Trophoblast cell (in vitro differentiated cells and primary cell): ENCODE measurements at places on chromosomes 5 and 9.
A peak's percentile ranks its signal among the peaks of the same experiment; 100 is the strongest.

- DNase-seq: no peak
Measured at GRCh38 chr9:137501457-137501856, 42.3 kb upstream of the NSMF start.

DNA sequence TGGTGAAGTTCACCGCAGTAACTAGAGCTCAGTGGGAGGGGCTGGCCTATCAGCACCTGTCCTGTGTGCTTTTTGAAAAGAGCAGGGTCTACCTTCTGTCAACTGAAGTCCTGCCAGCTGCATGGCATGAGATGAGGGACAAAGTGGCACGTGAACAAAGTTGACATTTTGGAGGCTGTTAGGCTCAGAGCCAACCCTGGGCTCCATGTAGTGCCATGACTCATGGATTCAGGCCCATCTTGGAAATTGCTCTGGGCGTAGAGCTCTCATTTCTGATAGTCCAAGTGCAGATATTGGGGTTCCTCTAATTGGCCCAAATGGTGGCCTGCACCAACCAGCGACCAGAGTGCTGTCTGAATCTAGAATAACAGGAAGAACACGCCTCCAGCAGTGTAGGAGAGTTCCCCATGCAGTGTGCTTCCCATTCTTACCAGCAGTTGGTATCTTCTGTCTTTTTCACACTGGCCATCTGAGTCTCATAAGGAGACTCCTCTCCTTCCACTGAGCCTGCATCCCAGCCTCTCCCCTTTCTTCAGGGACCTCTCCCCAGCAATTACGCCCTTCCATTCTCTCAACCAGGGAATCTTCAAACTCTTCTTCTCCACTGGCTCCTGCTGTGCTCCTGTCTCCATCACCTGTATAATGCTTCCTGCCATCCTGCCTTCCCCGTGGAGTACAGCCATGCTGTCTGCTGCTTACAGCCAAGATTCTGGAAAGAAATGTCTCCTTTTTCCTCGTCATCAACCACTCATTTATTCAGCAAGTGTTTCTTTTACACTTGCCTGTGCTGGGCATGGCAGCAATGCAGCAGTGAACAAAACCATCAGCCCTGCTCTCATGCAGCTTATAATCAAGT, 30.4 kb downstream of the IRF1 start:
- no peak for DNase-seq

GRCh38 chr5:175252234-175252805, 191.7 kb downstream of the DRD1 start:
- DNase-seq: peak; percentile 76

GRCh38 chr5:6858419-6858818, 145.2 kb downstream of the TENT4A start:
- no peak for DNase-seq

DNA sequence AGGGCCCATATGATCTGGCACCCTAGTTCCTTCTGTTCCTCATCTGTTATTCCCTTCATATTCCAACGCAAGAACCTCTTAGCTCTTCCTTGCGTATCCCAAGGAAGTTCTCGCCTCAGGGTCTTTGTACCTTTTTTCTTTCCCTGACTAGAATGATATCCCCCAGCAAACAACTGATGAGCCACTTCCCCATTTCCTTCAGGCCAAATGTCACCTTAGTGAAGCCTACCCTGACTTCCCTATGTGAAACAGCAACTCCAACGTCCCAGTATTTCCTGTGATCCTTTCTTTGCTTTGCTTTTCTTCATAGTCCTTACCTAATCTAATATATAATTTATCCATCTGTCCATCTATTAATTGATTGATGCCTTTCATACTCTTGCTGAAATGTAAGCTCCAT, 47.9 kb downstream of the ERCC8 start:
- DNase-seq: no peak

DNA sequence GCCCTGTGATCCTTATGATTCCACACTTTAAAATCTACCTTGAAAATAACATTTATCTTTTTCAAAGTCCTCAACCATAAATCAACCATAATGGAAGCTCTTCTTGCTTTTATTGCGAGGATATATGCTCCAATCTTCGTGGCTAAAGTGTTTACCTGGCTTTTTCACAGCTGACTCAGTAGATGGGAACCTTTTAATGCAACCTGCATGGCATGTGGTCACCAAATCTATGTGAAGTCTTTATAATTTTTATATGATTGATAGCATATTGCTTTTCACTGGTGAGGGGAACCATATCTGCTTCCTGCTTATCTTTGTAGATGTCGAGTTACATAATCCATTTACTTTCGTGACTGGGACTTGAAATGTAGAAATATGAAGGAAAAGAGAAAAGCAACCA, 47.1 kb upstream of the TLX3 start:
- DNase-seq: no peak

DNA sequence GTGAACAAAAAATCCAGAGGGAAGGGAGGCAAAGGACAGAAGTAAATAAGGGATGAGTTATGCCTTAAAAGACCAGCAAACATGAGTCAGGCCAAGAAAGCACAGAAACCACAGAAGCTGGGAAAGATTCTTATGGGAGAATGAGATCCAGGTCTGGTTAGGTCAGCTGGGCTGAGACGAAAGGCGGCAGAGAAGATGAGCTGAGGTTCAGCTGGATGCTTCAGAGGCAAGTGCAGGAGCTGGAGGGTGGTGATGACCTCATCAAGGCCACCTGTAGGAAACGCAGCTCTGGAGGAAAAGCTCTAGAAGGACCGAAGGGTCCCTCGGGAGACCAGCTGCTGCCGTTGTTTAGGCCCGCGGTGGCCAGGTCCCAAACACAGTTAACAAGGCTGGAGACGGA, 152.0 kb downstream of the MYO10 start:
- DNase-seq: no peak

DNA sequence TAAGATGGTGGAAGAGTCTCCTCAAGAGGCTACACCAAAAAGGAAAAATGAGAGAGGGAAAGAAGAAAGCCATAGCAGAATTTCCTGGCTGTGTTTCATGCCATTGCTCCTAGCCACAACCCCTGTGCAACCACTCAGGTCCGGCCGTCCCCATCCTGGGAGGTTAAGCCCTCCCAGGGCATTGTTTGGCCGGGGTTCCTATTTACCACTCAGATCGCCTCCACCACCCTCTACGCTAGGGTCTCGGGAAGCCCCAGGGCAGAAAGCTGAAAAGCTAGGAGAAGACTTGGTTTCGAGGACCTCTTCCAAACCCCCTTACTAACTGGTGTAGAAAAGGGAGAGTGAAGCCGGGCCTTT, 715 bp downstream of the RC3H2 start:
- DNase-seq: peak; percentile 38

GRCh38 chr5:139955616-139956273, 87.4 kb downstream of the NRG2 start:
- DNase-seq: no peak

GRCh38 chr5:59799668-59800346, 93.7 kb downstream of the PDE4D start:
- DNase-seq: peak; percentile 35

DNA sequence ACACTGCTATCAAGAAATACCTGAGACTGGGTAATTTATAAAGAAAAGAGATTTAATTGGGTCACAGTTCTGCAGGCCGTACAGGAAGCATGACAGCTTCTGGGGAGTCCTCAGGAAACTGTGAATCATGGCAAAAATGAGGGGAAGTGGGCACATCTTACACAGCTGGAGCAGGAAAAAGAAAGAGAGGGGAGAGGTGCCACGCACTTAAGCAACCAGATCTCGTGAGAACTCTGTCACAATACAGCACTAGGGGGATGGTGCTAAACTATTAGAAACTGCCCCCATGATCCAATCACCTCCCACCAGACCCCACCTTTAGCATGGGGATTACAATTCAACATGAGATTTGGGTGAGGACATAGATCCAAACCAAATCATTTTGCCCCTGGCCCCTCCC, 105.5 kb upstream of the CPLX2 start:
- no peak for DNase-seq

GRCh38 chr9:75873712-75874111, 16.8 kb upstream of the PCSK5 start:
- DNase-seq: no peak

DNA sequence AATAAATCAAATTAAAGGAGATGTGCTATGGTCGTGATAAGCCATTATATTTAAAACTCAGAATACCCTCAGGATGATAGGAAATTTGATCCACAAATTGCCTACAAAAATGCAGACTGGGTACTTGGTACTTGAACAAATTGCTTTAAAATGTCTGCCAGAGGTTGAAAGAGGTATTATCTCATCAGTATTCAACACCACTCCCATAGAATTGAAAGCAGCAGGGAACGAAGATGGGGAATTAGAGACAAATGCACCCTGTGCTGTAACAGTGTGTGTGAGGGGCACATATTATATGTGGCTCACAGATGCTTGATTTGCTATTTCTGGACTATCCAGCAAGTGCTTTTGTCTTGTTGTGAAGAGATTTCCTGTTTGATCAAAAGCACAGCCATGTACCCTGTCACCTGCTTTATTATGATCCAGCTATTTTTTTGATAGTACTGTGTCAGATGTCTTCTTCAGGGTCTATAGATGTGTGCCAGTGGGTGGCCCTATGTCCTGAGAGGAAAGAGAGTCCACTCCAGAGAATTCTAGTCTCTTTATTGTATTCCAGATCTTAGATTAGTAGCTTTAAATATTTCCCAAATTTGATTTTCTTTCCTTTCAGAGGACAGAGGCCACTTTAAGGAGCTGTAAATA, 120.1 kb downstream of the XRCC4 start:
- no peak for DNase-seq

DNA sequence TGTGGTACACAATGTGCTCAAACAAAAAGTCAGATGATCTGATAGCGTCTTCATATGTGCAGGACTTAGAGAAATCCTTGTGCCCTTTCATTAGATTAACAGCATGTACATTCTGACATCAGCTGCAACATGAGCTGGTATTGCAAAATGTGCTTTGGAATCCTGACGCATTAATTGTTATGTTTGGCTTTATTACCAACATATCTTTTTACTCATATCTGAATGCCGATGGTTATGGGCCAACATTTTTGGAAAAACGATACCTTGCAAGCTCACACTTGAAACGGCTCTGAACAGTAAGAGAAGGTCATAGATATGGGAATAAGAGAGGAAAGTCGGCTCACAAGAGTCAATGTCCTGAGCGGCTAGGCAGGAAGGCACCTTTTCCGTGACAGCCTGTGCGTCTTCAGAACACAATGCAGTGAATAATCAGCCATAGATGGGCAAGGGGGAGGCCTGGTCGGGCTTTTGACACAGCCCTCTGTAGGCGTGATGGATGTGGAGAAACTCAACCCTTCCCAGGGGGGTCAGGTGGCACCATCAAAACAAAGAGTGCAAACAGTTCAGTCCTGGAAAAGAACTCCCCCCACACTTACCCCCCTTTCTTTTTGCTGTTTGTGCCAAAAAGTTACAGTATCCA, 36.4 kb upstream of the GAS1 start:
- DNase-seq: no peak

GRCh38 chr9:128109050-128109709, 18.3 kb downstream of the PTGES2 start:
- DNase-seq: no peak

GRCh38 chr5:1376981-1377380, 32.1 kb upstream of the CLPTM1L start:
- no peak for DNase-seq

- DNase-seq: no peak
Measured at GRCh38 chr9:86734771-86735170, 212.5 kb downstream of the GAS1 start.

DNA sequence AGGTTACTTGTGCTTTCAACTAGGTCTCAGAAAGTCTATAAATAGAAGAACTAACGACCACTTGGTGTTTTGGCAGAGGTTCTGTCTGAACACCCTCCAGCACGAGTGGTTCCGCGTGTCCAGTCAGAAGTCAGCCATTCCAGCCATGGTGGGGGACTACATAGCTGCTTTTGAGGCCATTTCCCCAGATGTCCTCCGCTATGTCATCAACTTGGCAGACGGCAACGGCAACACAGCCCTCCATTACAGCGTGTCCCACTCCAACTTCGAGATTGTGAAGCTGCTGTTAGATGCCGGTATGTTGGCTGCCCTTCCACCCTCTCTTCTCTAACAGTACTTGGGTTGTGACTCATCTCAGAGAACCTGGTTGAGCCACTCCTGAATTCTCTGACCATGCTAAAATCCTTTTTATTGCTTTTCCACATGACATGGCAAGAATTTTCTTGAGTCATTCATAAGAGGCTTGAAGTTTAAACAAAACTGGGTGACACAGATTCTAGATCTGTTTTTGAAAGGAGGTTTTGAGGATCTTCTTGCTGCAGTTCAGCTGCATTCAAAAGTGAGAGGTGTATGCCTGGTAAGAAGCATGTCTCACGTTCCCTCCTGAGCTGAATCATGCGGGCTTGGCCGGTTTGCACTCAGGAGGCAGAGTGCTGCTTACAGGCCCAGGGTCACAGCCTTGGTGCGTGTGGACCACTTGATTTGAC, 103.1 kb upstream of the DMRT1 start:
- DNase-seq: peak; percentile 87

DNA sequence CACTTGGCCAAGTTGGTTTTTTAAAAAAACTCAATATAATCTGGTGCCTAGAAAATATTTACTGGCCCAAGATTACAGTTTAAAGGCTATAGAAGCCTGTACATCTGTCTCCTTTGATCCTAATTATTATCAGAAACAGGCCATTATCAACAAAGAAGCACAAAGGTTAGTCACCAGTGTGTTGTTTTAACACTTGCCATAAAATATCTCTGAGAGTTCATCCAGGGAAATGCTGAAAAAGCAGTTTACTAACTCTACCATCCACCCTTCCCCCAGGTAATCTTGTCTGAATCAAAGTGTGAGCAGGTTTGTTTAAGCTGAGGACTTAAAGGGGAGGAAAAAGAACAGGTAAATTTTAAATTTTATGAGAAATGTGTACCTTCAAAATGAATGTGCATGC, 13.3 kb upstream of the TRPM6 start:
- DNase-seq: no peak

GRCh38 chr5:174426388-174426787, 298.0 kb upstream of the MSX2 start:
- no peak for DNase-seq

GRCh38 chr9:129459547-129460322, 161.2 kb downstream of the C9orf50 start:
- no peak for DNase-seq

DNA sequence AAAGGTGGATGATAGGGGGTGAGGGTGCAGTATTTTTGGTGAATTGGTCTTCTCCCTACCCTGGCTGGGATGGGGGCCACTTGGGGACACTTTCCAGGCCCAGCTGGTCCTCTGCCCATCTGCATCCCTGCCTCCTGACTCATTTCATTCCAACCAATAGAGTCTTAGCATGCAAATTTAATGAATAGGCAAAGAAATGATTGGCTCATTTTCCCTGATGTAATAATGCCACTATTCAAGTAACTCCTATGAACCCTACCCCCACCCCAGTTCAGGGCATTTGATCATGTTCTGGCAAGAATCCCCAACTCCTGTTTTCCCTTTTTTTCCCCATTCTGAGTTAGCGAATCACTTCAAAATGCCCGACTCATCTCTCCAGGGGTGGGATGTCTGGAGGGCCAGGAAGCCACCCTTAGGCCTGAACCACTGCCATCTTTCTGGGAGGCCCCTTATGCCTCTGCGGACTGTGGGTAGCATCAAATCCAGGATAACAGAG, 56.7 kb downstream of the PCDH1 start:
- peak; percentile 78 for DNase-seq

DNA sequence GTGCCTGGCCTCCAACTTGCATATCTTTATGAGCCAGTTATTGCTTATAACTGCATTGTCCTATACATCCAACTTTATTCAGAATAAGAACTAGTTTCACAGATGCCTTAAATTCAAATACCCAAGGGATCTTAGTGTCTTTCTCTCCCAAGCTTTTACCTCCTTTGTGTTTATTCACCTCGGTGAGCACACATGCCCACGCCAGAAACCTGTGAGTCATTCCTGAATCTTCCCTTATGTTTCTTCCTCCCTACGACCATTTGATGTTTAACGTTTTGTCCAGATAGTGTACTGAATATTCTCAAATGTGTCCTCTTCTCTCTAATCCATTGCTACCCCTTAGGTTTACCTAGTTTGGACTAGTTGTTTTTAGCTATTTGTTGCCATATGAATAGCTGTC, 55.5 kb upstream of the MEGF10 start:
- DNase-seq: no peak
